NCI-H1092 treated with DMSO at 0.1 percent for 48 hours (cell line): ENCODE measurements at places on chromosomes 4 and X.

GRCh38 chrX:139825618-139826017 is 107.2 kb downstream of the ATP11C start:
- no peak for DNase-seq

GRCh38 chr4:15652191-15652590 is 3.0 kb downstream of the FBXL5 start:
- no peak for DNase-seq

DNA sequence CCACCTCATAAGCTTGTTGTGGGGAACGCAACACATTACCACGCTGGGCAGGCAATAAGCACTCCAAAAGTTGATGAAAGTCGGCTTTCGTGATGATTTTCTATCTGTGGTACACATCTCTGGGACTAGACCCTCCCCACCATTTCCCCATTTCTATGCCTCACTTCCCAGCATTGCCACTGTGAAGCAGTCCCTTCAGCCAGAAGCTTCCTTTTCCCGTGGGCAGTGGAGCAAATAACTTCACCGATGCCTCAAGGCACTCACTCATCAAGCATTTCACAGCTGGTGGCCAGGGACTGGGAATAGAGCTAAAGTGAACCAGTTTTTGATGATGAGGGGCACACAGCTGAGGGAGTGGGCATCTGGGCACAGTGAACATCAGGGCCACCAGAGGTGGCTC is 18.9 kb downstream of the C4orf50 start:
- DNase-seq: no peak

GRCh38 chr4:122746485-122746965 is 14.0 kb downstream of the BBS12 start:
- no peak for DNase-seq

GRCh38 chr4:7581477-7581876 is 146.7 kb upstream of the PSAPL1 start:
- no peak for DNase-seq

DNA sequence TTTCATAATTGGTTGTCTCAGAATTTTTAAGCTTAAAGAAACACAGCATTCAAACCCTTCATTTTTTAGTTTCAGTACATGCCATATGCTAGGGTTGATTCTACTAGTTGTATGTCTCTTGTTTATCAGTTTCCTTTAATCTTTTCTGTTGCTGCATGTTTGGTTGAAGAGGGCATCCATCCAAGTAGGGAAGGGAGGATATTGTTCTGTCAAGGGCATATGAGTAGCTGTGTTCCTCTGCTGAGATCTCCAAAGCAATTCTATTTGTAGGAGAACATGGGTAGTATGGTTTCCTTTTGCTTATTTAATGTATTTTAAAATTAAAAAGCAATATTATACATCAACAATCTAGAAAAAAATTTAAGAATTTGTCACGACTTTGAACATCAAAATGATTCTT is 167.7 kb downstream of the FHIP1A start:
- no peak for DNase-seq

DNA sequence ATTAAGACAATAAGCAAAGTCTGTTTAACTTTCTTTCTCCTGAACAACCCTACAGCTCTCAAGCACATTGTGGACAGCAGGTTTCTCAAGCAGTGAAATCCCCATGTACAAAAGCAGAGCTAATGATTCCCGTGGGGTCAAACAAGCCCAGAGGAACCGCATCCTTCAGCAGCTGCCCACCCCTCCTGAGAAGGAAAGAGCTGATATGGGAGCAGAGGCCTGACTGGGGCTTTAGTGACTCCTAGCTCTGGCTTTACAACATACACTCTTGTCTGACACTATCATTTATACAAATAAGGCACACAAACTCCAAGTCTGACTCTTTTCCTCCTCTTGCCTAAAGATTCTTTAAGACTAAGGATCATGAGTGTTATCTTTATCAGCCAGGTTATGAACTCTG is 32.8 kb downstream of the HDAC8 start:
- DNase-seq: no peak

GRCh38 chr4:183240581-183241321 is 79.3 kb downstream of the CLDN22 start:
- DNase-seq: no peak

- no peak for DNase-seq
Observed at GRCh38 chrX:16971694-16972093, 25.2 kb downstream of the REPS2 start.

DNA sequence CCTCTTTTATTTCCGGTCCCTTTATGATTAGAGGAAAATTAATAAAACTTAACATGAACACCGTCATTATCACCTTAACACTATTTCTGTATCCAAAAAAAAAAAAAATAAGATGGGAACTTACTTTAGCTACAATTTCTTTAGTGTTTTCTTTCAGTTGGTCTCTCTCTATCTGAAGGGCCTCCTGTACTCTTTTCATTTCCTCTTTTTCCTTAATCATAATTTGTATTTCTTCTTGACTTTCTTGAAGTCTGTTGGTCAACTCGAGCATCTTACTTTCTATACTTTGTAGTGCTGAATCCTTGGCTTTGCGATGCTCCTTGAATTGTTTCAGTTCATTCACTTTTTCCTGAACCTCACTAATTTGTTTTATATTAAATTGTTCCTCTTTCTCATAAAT is 45.3 kb upstream of the BDH2 start:
- DNase-seq: no peak

- DNase-seq: no peak
Observed at GRCh38 chr4:1879485-1879884, 8.3 kb downstream of the NSD2 start.

- DNase-seq: no peak
Observed at GRCh38 chr4:153440475-153440874, 25.7 kb upstream of the TMEM131L start.

- DNase-seq: no peak
Observed at GRCh38 chr4:6910340-6910959, 824 bp downstream of the TBC1D14 start.

GRCh38 chr4:42478509-42478908 is 81.2 kb downstream of the SHISA3 start:
- DNase-seq: no peak

- no peak for DNase-seq
Observed at GRCh38 chr4:152010710-152011079, 249.9 kb upstream of the GATB start.

- no peak for DNase-seq
Observed at GRCh38 chr4:113447061-113447460, 314.5 kb downstream of the CAMK2D start.

- DNase-seq: peak; percentile 68
Observed at GRCh38 chrX:118726887-118727685, at the start of gene IL13RA1. IL13RA1 (plus strand) TSS chrX:118727606; CDS start chrX:118727639, 33 bp downstream.

DNA sequence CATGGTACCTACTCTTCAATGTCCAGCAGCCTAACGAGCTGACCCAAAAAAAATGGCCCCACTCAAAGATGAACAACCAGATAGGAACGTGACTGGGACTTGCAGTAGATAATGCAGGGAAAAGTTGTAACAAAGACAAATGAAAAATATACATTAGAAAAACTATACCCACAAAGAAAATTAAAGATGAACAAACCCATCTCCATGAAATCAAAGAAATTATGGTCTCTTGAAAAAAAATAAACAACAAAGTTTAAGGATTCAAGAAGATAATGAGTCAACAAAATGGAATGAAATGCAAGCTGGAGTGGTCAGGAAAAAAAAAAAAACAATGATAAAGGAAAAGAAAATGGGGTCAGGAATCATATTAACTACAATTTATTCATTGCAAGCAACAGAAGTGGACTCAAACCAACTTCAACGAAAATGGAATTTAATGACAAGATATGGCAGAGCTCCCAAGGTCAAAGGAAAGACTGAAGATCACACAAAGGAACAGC is 309.8 kb upstream of the GALNT7 start:
- DNase-seq: no peak

DNA sequence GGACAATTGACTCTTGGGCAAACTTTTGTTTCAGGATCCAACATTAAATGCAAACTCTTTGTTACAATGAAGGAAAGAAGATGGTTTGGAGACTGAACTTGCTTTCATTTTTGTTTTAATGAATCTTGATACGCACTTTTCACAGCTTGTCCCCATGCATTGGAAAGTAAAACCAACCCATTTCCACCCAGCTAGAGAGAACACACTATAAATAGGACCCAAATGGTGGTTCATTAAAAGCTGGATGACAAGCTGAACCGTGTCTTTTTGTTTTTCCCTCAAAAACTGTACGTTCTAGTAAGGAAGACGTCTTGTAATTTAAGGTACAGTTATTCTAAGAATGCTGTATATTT is 95.3 kb upstream of the EGFL6 start:
- DNase-seq: no peak

DNA sequence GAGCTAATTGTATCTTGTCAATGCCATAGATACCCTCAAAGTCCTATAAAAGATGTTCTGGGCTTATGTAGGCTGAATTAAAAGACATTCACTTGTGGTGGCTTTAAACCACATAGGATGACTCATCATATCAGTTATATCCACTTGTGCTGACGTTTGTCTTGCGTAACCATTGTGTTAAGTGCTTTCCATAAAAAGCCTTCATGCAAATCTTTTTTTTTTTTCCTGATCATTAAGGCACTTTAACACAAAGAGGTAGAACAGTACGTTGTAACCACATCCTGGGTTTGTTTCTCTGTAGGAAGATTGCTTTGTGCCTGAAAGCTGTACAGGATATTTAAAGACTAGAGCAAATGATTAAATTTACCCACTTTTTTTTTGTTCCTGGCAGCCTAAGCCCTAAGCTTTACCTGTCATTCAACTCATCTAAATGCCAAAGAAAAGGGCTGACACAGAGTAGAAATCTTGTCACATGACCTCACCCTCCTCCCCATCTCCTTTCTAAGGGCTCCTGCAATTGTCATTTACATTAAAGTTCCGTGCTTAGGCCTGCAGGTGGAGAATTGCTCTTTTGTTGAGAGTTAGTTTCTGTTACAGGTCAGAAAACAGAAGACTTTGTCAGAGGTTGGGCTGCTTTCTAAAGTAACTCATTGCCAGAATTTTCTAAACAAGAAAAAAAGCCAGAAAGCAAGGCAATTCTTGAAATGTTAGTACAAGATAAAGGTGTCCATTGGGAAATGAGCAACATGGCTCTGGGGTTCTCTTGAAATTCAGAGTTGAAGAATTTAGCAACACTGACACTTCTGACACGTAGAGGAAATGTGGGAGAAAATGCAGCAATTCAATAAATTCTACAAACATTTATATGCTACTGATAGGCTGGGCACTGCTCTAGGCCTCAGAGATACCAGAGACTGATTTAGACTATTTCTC is 555.6 kb downstream of the PPARGC1A start:
- DNase-seq: no peak

- no peak for DNase-seq
Observed at GRCh38 chrX:16855363-16856075, 14.6 kb downstream of the RBBP7 start.

DNA sequence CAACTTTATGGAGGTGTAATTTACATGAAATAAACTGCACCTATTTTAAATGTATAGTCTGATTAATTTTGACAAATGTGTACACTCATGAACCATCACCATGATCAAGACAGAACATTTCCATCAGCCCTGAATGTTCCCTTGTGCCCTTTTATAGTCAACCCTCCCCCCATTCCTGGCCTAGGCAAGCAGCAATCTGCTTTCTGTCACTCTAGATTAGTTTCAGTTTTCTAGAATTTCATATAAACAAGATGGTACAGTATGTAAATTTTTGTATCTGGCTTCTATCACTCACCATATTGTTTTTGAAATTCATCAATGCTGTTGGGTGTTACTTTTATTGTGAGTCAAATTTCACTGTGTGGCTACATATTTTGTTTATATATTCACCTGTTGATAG is 234.2 kb upstream of the RPS6KA3 start:
- no peak for DNase-seq

- DNase-seq: no peak
Observed at GRCh38 chr4:145865274-145865941, 73.2 kb downstream of the ZNF827 start.

GRCh38 chr4:38164346-38164745 is 204.1 kb downstream of the PTTG2 start:
- no peak for DNase-seq

GRCh38 chr4:140044337-140044902 is 109.6 kb downstream of the MAML3 start:
- DNase-seq: no peak
